ENCODE measurements at places on chromosomes 4 and X.

DNA sequence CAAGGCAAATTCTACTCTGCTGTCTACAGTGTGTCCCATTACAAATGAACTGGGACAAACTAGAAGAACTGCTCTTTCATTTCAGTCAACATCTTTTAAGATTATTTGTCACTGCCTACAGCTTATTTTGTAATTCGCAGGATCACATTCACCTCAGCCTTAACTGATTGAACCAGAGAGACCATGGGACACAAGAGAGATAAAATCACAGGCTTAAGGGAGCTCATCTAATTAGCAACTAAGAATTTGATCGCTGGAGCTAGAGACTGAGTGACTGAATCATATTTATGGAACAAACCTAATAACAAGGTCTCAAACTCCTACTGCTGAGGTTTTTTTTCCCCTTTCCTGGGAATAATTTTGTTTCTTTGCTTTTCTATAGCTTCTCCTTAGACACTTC, 898.2 kb downstream of the PCDH18 start:
- DNase-seq: no peak

- DNase-seq: no peak
Observed at GRCh38 chr4:144574000-144574399, 72.0 kb upstream of the HHIP start.

GRCh38 chrX:11781734-11782370, 23.8 kb downstream of the MSL3 start:
- DNase-seq: no peak

GRCh38 chr4:69057620-69058409, 38.5 kb upstream of the UGT2B7 start:
- DNase-seq: no peak

DNA sequence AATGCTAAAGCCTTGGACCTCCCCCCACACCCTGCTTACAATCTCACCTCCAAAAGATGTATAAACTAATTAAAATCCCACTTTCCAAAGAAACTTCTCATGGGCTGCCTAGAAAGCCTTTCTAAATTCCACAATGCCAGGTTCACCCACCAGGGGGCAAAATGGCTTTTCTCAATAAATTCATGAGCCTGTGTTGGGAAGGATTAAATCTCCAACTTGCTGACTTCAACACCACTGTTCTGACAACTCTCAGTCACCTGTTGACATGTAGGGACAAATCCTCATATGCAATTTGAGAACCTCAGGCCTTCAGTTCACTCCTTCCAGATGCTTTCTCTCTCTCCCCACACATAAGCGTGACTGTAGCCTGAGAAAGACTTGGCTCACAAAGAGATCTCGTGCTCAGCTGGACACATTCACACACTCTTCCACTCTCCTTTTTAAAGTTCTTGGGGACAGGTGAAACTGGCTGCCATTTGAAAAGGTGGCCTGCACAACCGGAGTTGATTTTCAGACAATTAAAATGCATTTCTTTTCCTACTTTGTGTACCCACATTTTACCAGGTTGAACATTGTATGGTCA, 88.6 kb upstream of the PRPS2 start:
- DNase-seq: no peak

- DNase-seq: peak; percentile 6
Observed at GRCh38 chr4:91325495-91325894, 978.3 kb upstream of the GRID2 start.

- no peak for DNase-seq
Observed at GRCh38 chr4:77826275-77826674, 7.1 kb upstream of the CNOT6L start.

GRCh38 chr4:130419211-130419975, 1323.4 kb downstream of the C4orf33 start:
- no peak for DNase-seq

GRCh38 chr4:3470244-3471097, 7.4 kb downstream of the DOK7 start:
- no peak for DNase-seq

GRCh38 chr4:83556006-83556707, 20.2 kb downstream of the GPAT3 start:
- no peak for DNase-seq

DNA sequence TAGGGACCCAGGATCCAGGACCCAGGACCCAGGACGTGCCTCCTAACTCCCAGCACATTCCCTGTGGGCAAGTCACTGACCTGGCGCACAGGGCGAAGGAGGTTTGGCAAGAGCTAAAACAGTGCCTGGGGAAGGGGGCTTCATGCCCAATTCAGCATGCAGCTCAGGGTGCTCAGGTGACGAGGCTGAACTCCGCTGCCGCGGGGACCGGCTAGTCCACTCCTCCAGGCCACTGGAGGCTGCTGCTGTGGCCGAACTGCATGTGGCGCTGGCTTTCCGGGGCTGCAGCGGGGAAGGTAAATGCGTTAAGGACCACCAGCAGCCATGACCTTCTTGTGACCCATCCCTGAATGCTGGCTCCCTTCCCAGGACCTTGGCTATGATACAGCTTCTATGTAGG, 4.9 kb upstream of the PIM2 start:
- no peak for DNase-seq

DNA sequence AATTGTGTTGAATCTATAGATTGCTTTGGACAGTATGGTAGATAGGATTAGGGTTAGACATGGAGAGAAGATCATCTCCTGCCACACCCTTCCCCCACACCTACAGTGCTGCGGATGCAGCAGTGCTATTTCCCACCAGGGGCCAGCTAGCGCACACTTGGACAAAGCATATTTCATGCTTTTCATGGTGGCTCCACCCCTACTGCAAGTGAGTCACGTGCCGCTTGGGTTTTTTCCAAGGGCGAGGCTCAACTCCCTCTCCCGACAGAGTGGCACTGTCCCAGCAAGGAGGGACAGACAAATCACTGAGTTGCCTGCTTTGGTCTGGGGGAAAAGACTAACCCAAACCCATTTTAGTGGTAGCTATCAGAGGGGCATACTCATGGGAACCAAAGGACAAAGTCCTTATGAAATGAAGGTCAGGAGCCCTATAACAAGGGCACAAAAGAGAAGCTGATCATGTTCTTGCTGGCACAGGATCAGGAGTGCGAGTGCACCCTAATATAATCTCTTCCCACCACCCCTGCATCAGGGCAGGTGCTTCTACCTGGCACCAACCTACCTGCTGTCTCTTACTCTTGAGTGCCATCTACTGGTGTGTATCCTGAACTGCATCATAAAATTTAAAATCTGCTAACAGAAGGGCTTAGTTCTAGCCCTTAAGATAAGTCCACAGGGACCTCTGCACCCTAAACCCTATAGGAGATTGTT, 55.1 kb upstream of the PGAM4 start:
- peak; percentile 51 for DNase-seq

DNA sequence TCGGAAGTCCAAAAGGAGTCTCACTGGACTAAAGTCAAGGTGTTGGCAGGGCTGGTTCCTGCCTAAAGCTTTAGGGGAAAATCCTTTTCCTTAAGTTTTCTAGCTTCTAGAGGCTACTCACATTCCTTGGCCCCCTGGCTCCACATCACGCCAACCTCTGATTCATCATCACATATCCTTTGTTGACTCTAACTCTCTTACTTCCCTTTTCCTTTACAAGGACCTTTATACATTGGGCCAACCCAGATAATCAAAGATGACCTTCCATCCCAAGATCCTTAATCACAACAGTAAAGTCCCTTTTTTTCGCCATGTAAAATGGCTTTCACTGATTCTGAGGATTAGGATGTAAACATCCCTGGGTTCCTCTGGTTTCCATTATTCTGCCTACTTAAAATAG, 146.4 kb upstream of the DCAF8L1 start:
- DNase-seq: no peak

- DNase-seq: no peak
Observed at GRCh38 chrX:133580625-133581024, 165.3 kb upstream of the GPC4 start.

- no peak for DNase-seq
Observed at GRCh38 chrX:19007868-19008267, 24.0 kb upstream of the PHKA2 start.

- DNase-seq: peak; percentile 16
Observed at GRCh38 chr4:84493092-84493850, 5.8 kb downstream of the NKX6-1 start.

DNA sequence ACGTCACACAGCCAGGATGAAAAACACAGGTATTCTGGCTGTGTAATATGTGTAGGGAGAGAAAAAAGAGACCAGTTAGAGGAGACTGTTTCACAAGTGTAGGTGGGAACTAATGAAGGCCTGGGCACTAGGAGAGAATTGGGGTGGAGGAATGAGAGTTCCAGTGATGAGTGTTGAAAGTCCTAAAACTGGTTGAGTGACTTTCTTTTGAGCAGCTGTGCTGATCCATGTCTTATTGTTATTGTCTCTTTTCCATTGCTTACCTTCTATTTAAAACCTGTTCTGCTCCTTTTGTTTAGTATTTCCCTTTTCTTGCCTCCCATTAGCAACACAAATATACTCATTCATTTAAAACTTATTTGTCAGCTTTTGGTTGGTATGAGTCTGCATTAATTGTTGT, 88.7 kb downstream of the PDLIM5 start:
- peak; percentile 36 for DNase-seq

GRCh38 chrX:48883729-48884128, 13.8 kb downstream of the TIMM17B start:
- DNase-seq: no peak

DNA sequence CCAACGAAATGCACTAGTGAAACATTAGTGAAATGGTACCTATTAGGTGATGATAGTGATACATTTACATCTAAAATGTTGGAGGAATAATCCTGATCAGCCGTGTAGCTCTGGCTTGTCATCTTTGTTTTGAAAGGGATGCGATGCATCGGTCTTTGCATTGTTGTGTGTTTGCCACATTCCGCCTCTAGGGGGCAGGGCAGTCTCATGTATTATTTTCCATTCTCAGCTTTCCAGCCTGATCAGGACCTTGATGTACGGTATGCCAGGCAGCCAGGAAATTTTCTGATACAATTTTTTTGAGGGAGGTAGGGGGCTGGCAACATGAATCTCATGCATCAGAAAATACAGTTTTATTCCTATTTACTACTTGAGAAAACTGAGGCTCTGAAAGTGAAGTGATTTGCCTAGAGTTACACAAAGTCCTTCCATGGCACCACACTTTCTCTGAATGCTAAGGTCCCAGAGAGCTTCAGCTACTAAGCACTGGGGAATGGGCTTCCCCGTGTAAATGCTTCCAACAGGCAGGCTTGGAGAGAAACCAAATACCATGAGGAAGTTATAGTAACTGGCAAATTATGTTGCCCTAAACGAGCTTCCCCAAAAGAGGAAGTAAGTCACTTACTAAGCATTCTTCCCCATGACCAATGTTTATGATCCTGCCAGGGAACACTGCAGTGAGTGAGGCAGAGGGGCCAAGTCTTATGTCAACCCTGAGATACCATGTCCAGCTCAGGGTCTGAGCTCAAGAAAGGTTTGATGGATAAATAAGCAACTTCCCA, 31.8 kb upstream of the IQSEC2 start:
- peak; percentile 27 for DNase-seq

GRCh38 chrX:16357902-16358301, 190.6 kb downstream of the MAGEB17 start:
- DNase-seq: no peak

- DNase-seq: no peak
Observed at GRCh38 chr4:23952258-23952657, 62.4 kb upstream of the PPARGC1A start.

DNA sequence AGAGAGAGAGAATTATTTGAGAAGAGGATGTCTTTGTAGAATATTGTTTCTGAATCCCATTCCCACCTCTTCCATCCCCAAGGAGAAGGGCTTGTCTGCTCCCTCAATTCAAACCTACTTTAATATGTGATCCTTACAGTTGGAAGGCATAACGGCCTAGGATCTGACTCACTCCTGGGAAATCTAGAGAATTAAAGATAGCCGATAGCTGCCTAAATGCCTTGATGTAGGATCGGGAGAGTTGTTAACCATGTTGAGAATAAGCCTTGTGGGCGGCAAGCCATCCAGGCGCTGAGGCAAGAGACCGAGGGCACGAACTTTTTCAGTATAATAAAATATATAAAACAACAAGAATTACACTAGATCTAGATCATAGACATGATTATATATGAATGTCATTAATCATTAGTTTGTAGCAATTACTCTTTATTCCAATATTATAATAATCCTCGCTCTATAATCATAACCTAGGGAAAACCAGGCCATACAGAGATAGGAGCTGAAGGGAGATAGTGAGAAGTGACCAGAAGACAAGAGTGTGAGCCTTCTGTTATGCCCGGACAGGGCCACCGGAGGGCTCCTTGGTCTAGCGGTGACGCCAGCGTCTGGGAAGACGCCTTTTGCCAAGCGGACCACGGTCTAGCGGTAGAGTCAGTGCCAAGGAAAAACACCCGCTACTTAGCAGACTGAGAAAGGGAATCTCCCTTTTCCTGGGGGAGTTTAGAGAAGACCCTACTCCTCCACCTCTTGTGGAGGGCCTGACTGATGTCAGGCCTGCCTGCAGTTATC, 13.5 kb downstream of the EMCN start:
- DNase-seq: no peak

- no peak for DNase-seq
Observed at GRCh38 chr4:29319663-29320340, 1400.4 kb upstream of the PCDH7 start.

GRCh38 chr4:16627999-16628398, 270.4 kb downstream of the LDB2 start:
- no peak for DNase-seq

DNA sequence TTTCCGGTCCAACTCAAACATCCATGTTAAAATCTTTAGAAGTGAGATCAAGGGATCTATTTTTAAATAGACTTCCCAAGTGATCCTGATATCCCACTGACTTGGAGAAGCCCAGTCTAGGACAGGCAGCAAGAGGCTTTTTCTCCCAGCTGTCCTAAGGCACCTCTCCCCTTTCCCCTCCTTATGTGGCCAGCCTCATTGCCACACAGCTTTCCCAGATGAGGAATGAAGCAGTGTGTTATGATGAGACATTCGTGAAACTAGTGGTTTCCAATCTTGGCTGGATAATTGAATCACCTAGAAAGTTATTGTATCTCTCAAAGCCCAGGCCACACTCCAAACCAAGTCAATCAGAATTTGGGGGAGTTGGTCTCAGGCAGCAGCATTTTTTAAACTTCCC, 16.8 kb upstream of the HSD17B13 start:
- DNase-seq: no peak

DNA sequence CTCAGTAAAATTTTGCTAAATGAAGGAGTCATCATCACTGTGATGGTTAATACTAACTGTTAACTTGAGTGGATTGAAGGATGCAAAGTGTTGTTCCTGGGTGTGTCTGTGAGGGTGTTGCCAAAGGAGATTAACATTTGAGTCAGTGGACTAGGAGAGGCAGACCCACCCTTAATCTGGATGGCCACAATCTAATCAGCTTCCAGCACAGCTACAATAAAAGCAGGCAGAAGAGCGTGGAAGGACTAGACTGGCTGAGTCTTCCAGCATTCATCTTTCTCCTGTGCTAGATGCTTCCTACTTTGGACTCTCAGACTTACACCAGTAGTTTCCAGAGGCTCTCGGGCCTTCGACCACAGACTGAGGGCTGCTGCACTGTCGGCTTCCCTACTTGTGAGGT, 21.3 kb upstream of the WDR44 start:
- DNase-seq: no peak

GRCh38 chrX:4800756-4801155, 1087.3 kb upstream of the PRKX start:
- no peak for DNase-seq
